ENCODE measurements at places on chromosomes 5 and 9.

DNA sequence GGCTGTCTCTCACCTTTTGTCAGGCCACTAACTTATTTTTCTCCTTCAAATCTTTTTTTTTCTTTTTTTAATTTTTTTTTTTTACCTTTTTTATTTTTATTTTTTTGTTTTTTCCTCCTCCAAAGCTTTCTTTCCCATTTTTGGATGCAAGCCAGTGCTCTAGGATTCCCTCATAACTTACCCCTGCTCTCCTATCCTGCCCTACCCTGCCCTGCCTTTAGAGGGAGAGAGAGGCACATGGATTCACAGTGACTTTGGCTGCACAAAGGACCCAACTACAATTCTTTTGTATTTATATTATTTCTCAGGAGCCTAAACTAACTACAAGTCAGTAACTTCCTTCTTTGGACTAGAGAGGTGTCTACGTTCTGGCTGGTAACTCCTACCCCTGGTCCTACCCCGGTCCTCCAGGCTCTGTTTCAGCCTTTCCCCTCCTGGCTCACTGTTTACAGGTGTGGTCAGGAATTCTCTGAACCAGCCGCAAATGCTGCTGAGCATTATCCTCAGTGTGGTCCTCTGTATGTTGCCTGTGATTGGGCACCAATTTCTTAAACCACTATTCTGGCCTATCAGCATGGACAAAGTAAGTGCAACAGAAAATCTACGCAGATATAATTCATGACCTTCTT, 8.4 kb upstream of the RUSC2 start:
- no peak for DNase-seq

- no peak for DNase-seq
Observed at GRCh38 chr9:109110329-109111021, 9.3 kb downstream of the TMEM245 start.

DNA sequence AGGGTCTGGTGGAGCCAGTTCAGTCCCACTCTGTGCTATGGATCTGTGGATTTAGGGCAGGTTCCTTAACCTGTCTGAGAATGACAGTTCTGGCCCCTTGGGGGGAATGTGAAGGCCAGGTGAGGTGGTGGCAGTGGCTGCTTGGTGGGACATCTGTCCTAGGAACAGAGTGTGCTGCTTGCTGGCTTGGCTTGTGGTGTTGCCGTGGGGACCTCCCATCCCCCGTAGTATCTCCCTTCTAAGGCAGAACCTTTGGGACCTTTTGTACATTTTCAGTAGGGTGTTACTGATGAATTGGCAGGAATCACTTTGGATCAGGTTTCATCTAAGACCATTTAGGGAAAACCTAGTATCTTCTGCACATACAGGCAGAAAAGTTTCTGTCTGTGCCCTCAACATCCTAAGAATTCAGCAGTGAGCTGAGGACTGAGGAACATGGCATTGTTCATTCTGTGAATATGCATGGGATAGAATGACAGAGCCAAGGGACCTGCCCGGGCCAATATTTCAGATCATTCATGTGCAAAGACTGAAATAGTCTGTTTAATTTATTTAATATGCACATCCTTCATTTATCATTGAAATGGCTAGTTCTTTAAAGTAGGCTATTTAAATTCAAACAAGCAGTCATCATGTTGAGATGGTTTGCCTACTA, 64.6 kb downstream of the WNK2 start:
- no peak for DNase-seq

GRCh38 chr5:176492431-176492830, 44.2 kb downstream of the FAF2 start:
- DNase-seq = no peak

- DNase-seq = no peak
Observed at GRCh38 chr5:161258438-161258837, 288.1 kb downstream of the GABRB2 start.

GRCh38 chr5:156245895-156246294, 81.1 kb upstream of the SGCD start:
- DNase-seq = no peak

DNA sequence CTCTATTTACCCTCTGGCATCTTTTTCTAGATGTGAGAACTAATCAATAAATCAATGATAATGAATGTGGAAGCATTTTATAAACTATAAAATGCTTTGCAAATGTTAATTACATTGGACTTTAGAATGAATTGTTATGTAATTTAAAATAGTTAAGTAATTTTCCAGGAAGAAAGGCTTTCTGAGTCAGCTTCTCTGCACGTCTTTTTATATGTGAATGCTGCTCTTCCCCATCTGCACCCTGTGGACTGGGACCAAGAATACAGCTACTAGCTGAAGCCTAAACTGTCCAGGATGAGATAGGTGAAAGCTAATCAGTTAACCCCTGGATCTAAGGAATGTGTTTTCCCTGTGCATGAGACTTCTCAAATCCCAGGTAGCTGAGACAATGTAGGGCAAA, 292.9 kb downstream of the NR3C1 start:
- no peak for DNase-seq

- DNase-seq = no peak
Observed at GRCh38 chr9:123454361-123454760, 98.4 kb downstream of the CRB2 start.

- no peak for DNase-seq
Observed at GRCh38 chr9:110291921-110292557, 35.7 kb upstream of the TXN start.

DNA sequence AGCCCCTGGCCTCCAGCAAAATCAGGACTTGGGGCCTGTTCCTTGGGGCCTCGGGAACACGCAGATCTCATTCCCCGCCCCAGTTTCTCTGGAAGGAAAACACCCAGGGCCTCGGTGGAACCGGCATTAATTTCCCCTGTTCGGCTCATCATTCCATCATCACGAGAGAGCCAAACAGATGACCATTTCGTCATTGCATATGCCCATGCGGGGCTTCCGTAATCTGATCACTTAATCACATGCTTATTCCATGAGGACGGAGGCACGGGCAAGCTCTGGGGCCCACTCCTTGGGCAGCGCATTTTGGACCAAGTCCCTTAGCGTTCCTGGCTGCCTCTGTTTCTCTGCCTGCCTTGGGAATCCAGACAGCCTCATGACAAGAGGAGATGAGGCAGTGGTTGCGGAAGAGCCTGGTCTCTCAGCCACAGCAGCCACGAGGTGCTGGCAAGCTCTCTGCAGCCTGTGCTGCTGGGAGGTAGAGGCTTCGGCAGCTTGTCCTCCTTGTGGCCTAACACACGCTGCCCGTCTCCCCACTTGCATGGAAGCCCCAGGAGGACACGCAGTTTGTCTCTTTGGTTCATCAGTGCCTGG, 65.0 kb upstream of the IER5L start:
- no peak for DNase-seq

GRCh38 chr9:129026442-129027223, 1.5 kb downstream of the SH3GLB2 start:
- DNase-seq = no peak

GRCh38 chr5:74182603-74183002, 457.9 kb downstream of the ENC1 start:
- DNase-seq = no peak

DNA sequence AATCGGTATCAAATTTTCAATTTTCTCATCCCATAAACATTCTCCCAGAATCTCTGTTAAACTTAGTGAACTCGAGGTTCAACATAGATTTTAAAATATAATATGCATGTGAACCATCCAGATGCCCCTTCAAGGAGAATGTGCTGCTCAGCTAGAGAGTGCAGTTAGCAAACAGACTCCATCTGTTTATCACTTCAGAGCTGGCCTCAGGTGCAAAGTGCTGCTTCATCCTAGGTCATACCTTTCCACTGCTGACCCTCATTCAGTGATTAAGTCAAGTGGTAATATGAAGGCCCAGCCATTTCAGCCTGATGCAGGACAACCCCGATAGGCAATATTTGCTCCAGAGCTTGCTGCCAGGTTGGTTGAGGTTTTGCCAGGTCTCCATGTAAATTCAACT, 339.0 kb upstream of the POU5F2 start:
- DNase-seq = no peak

DNA sequence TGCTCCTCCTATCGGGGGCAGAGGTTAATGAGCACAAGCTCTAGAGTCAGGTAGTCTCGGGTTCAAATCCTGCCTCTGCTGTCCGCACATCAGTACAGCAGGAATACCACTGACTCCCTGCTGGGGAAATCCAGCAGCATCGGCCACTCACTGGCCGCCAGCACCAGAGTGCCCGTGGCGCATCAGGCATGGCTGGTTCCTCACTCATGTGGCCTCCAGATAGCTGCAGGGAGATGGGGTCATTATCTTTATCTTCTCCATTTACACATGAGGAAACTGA, 137.6 kb upstream of the COL5A1 start:
- no peak for DNase-seq

GRCh38 chr9:13210306-13210705, 69.2 kb downstream of the MPDZ start:
- no peak for DNase-seq

- no peak for DNase-seq
Observed at GRCh38 chr9:135711391-135711790, 9.4 kb downstream of the KCNT1 start.

- no peak for DNase-seq
Observed at GRCh38 chr9:126097679-126098078, 228.9 kb upstream of the MVB12B start.

DNA sequence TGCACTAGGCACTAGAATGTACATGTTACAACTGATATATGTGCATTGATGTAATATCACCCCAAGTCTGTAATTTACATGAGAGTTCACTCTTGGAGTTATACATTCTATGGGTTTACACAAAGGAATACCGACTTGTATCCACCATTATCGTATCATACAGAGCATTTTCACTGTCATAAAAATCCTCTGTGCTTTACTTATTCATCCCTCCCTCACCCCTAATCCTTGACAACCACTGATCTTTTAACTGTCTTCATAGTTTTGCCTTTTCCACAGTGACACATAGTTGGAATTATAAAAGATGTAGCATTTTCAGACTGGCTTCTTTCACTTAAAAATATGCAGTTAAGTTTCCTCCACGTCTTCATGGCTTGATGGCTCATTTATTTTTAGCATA, 11.1 kb upstream of the RFK start:
- no peak for DNase-seq

GRCh38 chr9:121230256-121230655, 28.6 kb upstream of the RAB14 start:
- DNase-seq = no peak

GRCh38 chr5:119123280-119123679, 52.4 kb downstream of the DMXL1 start:
- no peak for DNase-seq

GRCh38 chr5:154209591-154210081, 19.1 kb downstream of the GALNT10 start:
- no peak for DNase-seq

Measured in stimulated activated CD4-positive, alpha-beta T cell treated with anti-CD3 and anti-CD28 coated beads, Interleukin-2, amount 100 ng/mL, for 48 hours (primary cell).